ENCODE measurements at places on chromosomes 7 and 10. TPM values are rescaled to one million over a fixed set of nuclear protein-coding genes. Genes with fewer than 3 reads are reported as not detected.
A peak's percentile ranks its signal among the peaks of the same experiment; 100 is the strongest.

Gene FRAT1
- polyA plus RNA-seq = 14.3 TPM

Gene PRKG1
- 2.1 TPM for polyA plus RNA-seq

GRCh38 chr7:85030893-85031292 is 156.0 kb downstream of the SEMA3D start:
- no peak for DNase-seq

DNA sequence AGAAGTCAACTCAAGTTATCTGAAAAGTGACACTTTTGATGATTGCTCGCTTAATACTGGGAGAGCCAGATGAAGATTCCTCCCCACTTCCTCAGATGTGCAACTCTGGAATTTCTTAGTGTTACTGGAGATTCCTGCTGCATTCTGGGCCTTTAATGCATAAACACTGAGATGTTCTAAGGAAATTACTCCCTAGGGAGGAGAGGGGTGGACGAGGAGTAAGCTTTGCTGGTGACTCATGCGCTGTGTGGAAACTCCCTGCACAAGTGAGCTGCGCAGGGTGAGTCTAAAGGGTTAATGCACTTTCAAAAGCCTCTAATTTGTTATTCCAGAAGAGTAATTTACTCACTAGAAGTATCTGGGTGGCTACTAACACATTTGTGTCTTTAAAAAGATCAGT is 46.3 kb downstream of the EGFR start:
- DNase-seq = no peak

Gene MUC12
- polyA plus RNA-seq = 1.4 TPM

GRCh38 chr7:70799841-70800405 is 332.0 kb upstream of the GALNT17 start:
- DNase-seq = no peak

Gene EMX2
- not detected for polyA plus RNA-seq

Gene PROSER2
- 9.0 TPM for polyA plus RNA-seq

GRCh38 chr7:35754741-35755140 is 46.1 kb upstream of the SEPTIN7 start:
- DNase-seq = peak; percentile 73

DNA sequence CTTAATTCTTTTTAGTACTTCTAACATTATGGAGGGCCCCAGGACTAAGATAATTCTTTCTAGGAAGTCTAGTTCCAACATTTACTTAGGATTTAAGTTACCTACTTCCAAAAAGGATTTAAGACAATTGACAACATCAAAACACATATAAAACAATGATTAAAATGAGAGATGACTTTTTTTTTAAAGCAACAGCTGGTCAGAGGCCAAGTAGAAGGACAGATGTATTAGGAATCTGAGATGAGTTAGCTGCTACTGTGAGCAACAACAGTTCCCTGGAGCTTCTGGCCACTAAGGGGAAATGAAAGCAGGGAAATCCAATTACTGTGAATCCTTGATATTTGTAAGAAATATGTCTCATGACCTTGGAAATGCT is 222.3 kb downstream of the PHTF2 start:
- DNase-seq = no peak

- no peak for DNase-seq
Observed at GRCh38 chr10:3672220-3672619, 112.8 kb downstream of the KLF6 start.

DNA sequence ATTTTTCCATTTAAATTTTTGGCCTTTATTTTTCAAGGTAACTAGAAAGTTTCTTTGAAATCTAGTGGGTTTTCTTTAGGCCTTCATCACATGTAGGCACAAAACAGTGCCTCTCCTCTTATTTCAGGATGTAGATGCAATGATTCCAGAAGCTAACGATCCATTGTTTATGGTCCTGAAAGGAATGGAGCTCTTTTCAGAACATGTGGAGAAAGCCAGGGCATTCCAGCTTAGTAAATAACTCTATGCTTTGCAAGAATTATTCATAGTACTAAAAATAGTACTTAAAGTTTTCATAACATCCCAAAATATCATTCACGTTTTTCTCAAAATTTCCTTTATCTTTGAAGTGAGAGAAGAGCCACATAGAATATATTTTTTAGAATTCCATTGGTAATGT is 91.3 kb downstream of the DYNC1I1 start:
- no peak for DNase-seq

- DNase-seq = peak; percentile 93
Observed at GRCh38 chr10:23408330-23408976, 30.4 kb upstream of the OTUD1 start.

Gene DDX21
- polyA plus RNA-seq = 76.6 TPM

- DNase-seq = no peak
Observed at GRCh38 chr7:128744366-128744905, 5.3 kb downstream of the CALU start.

DNA sequence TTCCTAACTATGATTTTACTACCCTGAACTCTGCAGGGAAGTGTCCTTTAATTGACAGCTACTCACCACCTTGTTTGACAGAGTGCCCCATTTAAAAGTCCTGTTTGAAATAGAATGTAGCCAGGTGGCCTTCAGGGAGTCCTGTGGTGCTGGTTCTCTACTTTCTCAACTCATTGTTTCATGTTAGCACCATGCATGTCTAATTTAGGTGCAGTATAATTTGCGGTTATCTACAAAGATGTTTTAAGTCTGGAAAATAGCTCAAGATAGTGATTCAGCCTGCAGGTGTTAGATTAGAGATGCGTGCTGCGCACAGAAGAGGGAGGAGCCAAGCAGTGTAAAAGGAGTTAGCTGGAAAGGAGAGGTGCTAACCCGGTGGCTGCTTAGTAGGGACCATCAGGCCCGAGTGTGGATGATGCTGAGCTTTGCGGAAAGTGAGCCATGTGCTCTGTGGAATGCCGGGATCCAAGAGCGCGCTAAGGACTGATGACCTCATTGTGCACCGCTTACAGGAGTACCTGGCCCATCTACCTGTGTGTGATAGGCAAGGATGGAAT is 1.2 kb downstream of the CCM2 start:
- DNase-seq = peak; percentile 34

- no peak for DNase-seq
Observed at GRCh38 chr10:88080213-88080612, 216.8 kb downstream of the PTEN start.

- peak; percentile 7 for DNase-seq
Observed at GRCh38 chr10:83647526-83647925, 491.8 kb upstream of the GHITM start.

Gene HYAL4
- polyA plus RNA-seq = 0.07 TPM
